ENCODE measurements at places on chromosomes 5 and 9. TPM values are rescaled to one million over a fixed set of nuclear protein-coding genes. Genes with fewer than 3 reads are reported as not detected.

The GFPT2 gene
- total RNA-seq = 20.3 TPM

The SLC36A3 gene
- total RNA-seq = not detected

The CPLANE1 gene
- 23.4 TPM for total RNA-seq

The LCP2 gene
- not detected for total RNA-seq

The C1QTNF2 gene
- 0.06 TPM for total RNA-seq

The DDX31 gene
- total RNA-seq = 25.7 TPM

The ZNF883 gene
- 11.5 TPM for total RNA-seq

The CNTFR gene
- 37.2 TPM for total RNA-seq

The C5orf63 gene
- total RNA-seq = 1.5 TPM

The SEMA6A gene
- 75.3 TPM for total RNA-seq

The TMC1 gene
- total RNA-seq = not detected

The CTXN3 gene
- total RNA-seq = 0.09 TPM

The CD72 gene
- 0.56 TPM for total RNA-seq

The LRRC19 gene
- total RNA-seq = not detected

The TEX48 gene
- total RNA-seq = not detected

The CNTNAP3 gene
- 21.8 TPM for total RNA-seq
